Cerebellar nuclear complex (tissue), 1 donor: ENCODE measurements at places on chromosomes 1 and 21.

- DNase-seq = no peak
Measured at GRCh38 chr1:67997746-67998145, 52.7 kb downstream of the DIRAS3 start.

- DNase-seq = no peak
Measured at GRCh38 chr1:10614377-10615225, 139.9 kb downstream of the PEX14 start.

DNA sequence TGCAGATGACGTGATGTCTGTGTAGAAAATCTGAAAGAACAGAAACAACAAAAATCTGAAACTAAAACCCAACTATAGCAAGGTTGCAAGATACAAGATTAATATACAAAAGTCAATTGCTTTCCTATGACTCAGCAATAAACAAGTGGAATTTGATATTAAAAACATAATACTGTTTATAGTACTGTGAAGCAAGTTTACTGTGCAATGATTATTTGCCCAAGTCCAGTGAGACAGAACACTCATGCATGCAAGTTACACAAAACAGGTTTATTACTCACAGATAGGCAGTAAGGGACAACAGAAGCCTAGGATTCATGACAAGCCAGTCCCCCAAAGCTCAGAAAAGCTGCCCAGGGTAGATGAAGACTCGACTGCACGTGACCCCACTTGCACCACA, 62.4 kb upstream of the RAB4A start:
- no peak for DNase-seq

GRCh38 chr1:21670059-21670881, 1.1 kb upstream of the RAP1GAP start:
- no peak for DNase-seq

DNA sequence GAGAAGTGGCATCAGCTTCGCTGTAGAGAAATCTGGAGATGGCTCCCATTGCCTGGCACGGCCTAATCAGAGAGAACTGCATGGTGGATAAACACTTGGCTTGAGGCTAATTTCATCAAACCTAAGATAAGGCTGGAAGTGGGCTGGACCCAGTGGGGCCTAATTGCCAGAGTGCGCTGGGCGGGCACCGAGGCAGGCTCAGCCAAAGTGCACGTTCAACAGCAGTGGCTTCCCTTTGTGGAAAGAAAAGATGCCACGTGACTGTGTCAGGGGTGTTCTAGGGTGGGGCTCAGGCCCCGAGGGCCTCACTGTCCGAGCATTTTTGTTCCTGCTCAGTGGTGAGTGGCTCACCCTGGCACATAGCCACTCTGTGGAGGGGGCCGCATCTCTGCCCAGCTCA, 5.8 kb downstream of the PLCH2 start:
- DNase-seq = no peak

DNA sequence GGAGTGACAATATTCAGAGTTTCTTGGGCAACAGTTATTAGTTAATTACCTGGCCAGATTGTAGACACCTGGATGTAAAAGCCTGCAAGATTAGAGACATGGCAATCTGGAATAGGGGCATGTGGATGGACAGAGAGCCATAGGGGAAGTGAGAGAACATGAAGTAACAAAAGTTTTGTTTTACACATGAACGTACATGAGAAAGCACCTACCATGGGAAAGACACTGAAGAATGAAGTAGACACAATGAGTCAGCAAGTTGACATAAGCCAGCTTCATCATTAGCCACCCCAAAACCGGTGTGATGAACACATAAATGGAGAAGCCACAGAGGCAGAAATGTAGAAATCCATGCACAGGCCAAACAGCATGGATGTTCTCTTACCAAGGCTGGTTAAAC, 462.1 kb upstream of the C1orf87 start:
- no peak for DNase-seq

DNA sequence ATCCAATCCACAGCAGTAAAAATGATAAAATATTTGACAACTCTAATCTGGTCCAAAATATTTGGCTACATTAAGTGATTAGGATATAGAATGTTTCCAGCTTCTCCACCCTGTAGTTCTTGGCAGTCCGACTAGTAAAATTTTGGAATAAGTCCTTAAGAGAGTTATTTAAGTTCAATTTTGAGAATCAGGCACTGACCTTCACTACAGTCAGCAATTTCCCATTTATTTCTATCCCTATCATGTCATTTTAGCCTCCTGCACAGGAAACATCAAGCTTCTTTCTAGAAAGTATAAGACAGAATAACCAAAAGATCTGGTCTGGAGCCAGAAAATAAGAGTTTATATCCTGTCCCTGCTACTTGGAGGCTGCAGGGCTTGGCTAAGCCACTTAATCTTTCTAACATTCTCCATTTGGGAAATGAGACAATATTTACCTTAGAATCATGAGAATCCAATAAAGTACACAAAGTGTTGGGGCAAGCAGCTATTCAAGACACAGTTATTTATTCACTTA, 162.2 kb downstream of the DPYD start:
- no peak for DNase-seq

- no peak for DNase-seq
Measured at GRCh38 chr1:205344066-205344928, 12.4 kb downstream of the KLHDC8A start.

DNA sequence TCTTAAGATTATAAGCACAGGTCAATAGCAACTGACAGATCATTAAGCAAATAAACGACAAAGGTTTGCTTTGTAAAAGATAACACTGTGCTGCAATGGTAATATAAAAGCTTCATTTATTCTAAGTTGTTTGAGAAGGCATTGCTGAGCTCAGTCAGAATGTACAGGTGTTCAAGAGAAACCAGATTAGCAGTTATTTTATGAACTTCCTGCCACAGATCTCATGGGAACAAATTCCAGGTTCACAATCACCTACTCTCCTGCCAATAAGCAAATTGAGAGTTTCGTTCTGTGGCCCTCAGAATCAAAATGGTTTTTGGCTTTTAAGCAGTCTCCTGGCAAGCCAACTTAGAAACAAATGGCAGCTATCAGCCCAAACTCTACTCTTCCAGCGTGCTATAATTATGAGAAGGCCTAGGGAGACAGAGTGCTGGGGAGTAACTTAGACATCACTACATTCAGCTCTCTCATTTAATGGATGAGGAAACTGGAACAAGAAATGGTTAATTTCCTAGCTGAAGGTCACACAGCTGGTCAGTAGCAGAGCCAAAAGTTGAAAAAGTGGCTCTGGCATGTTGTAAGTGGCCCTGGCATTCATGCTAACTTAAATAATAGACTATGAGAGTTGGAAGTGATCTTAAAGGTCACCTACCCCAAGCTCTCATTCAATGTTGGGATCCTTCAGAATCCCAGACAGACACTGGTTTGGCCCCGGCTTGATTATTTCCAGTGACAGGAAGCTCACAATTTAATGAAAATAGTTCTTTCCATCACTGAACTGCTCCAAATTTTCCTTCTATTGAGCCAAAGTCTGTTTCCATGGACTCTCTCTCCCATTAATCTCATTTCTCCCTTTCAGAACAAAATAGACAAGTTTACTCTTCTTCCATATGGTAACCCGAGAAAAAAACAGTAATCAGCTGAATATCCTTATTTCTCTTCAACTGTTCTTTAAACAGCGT, 82.6 kb upstream of the EDEM3 start:
- no peak for DNase-seq

DNA sequence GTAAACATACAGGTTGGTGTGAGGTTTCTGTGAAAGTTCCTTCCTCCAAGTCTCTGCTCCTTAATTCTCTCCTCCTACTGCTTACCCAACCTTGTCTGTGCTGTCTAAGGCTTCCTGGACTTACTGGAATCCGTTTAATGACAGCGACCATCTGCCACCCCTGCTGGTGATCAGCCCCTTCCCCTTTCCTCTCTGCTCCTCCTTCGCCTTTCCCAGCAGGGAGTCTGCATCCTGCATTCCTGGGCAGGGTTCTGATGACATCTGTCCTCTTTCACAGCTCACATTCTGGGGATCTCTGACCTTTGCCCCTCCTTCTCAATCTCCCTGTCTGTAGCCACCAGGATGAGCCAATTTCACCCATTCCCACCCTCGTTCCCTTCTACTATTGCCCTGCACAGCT, 66.5 kb downstream of the KIRREL1 start:
- no peak for DNase-seq

GRCh38 chr1:216660561-216660960, 62.7 kb downstream of the ESRRG start:
- DNase-seq = no peak

DNA sequence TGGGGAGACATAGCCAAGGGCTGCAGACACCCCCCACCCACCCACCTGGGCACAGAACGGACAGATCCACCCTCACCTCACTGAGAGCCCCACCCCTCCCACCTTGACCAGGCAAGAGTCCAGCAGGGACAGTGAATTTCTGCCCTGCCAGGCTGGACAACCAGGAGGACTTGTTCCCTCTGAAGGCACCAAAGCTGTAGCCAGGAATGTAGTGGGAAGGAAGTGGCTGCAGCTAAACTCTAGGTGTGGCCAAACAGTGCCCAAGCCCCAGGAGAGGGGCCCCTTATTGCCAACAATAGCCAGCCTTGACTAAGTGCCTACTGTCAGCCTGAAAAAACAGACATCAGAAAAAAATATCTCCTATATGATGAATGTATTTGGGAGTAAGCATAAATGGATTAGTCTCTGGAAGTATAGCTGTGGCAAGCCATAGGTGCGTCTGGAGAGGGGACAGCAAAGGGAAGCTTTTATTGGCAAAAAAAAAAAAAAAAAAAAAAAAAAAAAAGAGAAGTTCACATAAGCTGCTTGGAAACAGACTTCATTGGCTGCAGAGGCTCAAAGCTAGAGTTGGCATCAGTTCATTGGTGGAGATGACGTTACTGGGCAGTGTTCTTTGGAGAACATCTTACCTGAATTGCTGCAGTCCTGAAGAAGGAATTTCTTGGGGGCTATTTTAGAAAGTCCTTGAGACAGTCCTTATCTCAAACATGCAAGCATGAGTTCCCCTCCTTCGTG, 64.1 kb upstream of the TMEM51 start:
- DNase-seq = no peak

DNA sequence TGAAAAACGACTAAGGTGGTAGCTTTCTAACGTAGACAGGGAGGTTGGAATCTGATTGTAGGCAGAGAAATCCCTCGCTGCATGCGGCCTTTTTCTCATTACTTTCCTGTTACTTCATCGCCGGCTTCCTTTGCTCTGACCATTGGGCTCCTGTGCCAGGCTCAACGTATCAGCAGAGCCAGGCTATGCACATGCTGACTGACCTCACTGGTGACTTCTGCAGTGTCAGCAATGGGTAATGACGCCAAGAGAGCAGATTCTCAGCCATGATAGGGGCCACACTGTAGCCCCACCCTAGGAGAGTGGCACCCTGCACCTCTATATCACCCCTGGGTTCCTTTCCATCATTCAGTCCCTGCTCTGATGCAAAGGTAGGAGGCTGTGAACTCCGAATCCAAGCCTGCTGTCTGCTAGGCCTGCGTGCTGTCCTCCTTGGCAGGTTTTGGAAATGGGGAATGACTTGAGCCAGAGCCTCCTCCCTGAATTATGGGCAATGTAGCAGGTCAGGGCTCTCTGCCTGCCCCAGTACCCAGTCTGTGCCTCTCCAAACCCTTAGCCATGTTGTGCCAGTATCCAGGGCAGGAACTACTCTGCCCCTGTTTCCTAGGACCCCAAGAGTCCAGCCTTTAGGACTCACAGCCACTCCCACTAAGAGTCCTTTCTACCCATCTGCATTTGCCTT, 11.4 kb downstream of the PPFIA4 start:
- DNase-seq = no peak

DNA sequence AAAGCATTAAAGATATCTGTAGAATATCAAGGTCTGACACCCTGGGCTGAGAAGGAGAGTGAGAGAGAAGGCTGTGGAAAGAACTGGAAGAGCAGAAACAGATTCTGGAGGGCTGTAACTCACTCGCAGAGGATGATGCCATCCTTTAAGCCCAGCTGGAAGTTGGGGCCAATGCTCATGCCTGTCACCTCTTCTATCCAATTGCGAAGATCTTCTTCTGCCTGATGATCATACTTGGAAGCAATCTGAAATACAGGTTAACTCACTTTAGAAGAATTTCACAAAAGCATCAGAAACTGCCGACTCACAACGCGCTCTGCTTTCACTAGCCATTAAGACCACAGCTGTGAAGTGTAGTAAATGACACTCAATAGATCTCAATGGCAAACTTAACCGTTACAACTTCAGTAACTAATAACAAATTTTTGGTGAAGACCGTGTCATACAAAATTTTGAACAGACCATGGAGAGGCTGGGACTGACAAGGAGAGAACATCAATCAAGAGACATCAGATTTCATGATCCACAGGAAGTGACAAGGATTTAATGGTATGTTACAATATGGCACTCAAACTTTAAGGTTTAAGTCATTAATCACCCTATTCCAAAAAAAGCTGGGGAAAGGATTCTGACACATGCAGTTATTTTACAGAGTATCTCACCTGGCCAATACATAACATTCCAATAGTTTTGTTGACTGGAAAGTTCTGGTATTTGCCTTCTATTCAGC, 23.5 kb downstream of the CNN3 start:
- no peak for DNase-seq

DNA sequence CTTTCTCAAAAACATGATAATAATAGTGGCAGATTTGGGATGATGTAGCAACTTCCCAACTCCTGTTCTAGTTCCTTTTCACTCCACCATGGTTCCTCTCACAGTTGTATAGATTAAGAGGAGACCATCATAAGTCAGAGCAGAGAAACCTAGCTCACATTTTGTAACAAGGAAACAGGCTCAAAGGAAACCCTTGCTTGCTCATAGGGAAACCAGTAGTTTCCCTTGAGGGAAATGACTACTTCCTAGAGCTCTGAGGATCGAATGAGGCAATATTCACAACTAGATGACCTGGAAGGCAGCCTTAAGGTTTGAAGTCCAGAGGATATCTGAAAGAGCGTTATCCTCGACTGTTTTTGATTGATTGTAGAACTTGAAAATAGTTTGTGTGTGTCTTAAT, 76.1 kb upstream of the C8B start:
- no peak for DNase-seq

GRCh38 chr1:109773900-109774485, 10.3 kb upstream of the EPS8L3 start:
- DNase-seq = no peak

DNA sequence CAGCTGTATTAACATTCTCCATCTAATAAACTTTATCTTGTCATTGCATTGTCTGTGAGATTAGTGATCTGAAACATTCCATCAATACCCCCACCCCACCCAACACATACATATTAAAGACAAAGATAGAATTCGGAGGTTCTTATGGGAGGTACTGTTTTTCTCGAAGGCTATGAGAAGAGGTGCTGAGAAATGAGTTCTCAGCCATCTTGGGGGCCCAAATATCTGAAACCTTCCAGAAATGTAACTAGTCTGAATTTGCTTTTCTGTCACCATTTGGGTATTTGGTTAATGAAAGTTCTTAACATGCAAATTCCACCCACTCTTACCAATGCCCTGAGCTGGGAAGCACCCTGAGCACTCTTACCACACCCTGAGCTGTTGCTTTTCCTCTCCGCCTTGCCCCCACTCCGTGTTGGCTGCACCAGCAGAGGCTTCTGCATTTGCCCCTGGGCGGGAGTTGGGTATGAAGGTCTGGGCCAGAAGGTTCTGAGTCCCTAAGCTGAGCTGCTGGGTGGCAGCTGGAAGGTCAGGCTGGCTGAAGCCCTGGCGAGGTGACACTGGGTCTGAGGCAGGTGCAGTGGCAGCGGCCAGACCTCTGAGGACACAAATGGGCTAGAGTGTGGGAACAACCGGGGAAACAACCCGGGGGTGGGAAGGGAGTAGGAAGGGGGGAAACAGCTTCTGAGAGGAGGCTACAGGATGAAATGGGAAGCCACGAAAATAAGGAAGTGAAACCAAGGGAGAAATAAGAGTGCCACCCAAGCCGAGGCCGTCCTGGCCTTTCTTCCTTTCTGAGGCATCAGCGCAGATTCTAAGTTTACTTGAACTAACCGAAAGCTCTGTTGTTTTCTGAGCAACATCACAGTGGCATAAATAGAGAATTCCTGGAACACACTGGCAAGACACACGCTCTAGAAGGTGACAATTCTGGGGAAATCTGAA, 26.3 kb upstream of the IER5 start:
- no peak for DNase-seq
